ENCODE measurements at places on chromosomes 3 and 15.

DNA sequence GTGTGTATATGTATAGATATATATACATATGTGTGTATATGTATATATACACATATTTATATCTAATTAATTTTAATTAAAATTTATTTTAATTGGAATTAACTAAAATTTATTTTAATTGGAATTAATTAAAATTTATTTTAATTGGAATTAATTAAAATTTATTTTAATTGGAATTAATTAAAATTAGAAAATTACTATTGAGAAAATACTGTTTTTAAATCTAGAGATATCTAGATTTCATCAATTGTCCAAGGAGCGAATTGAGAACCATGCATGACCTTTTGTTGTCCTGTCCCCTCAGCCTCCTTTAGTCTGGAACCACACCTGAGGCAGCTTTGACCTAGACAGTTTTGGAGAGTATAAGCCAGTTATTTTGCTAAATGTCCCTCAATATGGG, 1.8 kb downstream of the MOBP start:
- DNase-seq, result no peak

DNA sequence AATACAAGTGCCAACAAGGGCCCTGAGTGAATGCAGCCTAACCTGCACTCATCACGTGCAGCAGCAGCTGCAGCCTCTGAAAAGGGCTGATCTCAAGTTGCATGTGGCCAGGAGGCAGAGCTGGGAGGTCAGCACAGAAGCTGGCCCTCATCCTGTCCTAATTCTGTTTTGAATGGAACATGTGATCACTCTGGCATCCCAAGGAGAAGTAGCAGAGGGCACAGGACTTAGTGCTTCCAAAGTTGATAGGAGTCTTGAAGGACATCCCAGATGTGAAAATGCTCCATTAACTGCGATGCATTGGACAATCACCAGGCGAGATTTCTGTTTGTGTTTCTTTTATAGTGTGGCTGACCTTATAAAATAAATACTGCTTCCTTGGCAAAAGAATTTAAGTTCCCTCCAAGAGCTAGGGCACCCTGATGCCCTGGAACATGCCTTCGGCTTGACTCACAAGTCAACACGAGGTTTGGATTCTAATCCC, 31.6 kb upstream of the STAG1 start:
- no peak for DNase-seq

GRCh38 chr3:47636225-47636624, 57.6 kb upstream of the CSPG5 start:
- no peak for DNase-seq

GRCh38 chr15:33149919-33150318, 44.6 kb downstream of the FMN1 start:
- DNase-seq, result no peak

DNA sequence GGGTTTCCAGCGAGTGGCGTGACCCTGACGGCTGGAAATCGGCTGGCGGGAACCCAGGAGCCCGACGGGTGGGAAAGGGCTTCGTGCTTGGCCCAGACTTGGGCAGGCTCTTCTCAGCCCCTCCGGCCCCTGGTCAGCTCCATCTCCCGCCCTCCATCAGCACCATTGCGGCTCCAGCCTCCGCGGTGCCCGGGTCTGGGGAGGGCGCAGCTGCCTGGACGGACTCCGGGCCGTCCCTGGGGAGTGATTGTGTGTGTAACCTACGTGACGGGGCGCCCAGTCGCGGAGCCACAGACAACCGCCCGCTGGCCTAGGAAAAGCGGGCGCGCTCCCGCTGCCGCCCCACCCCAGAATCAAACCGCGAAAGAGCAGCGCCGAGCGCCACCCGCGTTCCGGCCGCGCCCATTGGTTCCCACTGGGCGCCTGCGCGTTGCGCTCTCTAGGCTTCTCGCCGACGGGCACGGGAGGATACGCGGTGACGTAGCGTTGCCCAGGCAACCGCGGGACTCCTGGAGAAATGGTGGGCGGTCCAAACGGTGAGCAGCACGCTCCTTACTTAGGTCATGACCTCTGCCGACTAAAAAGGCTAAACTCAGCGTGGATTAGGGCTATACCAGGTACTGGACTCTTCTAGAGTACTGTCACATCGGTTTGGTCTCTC, at the start of gene CFAP20DC:
Gene CFAP20DC, minus strand, starts transcription at position 355 of the 661 bp plus-strand sequence. CDS start 394 bp downstream, outside the sequence.
- peak; percentile 98 for DNase-seq

GRCh38 chr15:61364871-61365270, 135.8 kb upstream of the RORA start:
- peak; percentile 92 for DNase-seq

- peak; percentile 58 for DNase-seq
These were observed 5.7 kb downstream of the PTH1R start for GRCh38 chr3:46883054-46883829.

GRCh38 chr3:141722081-141722480, 16.0 kb upstream of the RNF7 start:
- no peak for DNase-seq

DNA sequence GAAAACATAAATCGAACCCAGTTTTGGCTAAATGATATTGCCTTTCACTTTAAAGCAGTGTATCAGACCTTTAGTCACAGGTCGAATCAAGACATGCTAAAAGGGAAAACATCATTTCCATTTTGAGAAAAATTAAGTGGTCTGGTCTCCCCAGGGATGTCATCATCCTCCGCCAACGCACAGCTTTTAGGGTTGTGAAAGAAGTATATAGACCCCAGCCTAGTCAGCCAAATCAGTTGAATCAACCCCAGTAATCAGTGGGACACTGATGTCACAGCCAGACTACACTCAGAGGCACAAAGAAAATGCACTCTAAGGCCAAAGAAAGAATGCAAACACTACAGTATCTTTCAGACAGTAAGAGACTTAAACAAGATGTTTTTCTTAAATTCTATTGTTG, 187.4 kb downstream of the ZIC4 start:
- peak; percentile 1 for DNase-seq

- peak; percentile 90 for DNase-seq
These were observed 55.4 kb downstream of the EOMES start for GRCh38 chr3:27666708-27667107.

- no peak for DNase-seq
These were observed 195.8 kb downstream of the BBX start for GRCh38 chr3:107718547-107718946.

GRCh38 chr15:62559381-62559733, 394.3 kb upstream of the C2CD4B start:
- DNase-seq, result no peak

GRCh38 chr3:144235489-144235888, 263.9 kb downstream of the DIPK2A start:
- no peak for DNase-seq

GRCh38 chr3:30492322-30493192, 113.8 kb upstream of the TGFBR2 start:
- DNase-seq, result no peak

GRCh38 chr15:66802025-66803001, 100.3 kb downstream of the SMAD6 start:
- DNase-seq, result no peak

DNA sequence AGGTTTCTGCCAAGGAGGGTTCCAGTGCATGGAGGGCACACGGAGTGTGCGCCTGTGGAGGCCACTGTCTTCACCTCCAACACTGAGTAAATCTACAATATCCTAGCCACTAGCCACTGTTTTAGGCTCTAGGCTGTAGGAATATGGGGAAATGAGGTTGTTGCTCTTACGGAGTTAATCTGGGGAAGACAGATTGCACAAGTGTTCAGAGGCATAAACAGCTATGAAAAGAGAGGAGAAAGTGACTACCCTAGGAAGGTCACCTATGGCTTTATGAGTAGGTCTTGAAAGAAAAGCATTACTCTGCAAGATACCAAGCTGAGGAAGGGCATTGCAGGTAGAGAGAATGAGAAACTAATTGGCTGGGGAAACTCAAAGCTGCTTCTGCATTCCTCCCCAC, 85.7 kb downstream of the CYP19A1 start:
- no peak for DNase-seq

- DNase-seq, result peak; percentile 90
These were observed 16.2 kb downstream of the SLC6A6 start for GRCh38 chr3:14418296-14419250.

GRCh38 chr3:41508063-41508696, 308.9 kb downstream of the CTNNB1 start:
- DNase-seq, result peak; percentile 37

DNA sequence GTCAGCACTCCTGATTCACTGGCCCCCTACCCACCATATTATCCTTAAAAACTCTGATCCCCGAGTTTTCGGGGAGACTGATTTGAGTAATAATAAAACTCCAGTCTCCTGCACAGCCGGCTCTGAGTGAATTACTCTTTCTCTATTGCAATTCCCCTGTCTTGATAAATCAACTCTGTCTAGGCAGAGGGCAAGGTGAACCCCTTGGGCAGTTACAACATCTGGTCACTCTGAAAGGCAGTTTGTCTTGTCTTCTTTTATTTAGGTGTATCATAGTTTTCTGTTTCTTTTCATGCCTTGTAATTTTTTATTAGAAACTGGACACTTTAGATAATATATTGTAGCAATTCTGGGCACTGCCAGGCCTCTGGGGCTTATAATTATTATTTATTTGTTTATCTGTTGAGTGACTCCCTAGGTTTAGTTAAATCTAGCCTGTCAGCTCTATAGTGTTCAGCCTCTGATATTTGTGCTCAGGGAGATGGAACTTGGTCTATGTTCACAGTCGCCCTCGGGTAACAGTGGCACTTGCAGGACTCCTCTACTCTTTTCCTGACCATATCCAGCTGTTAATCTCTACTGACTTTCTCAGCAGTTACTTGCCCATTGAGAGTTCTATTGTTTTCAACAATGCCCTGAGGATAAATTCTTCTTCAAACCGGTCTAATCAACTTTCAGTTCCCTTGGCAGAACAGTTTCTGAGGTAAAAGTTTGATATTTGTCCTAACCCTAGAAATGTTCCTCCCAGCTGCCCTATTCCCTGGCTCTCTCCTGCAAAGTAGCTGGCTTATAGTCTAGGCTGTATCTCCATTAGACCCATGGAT, 15.5 kb upstream of the PLAAT1 start:
- peak; percentile 78 for DNase-seq

GRCh38 chr3:8509961-8510360, 8.3 kb downstream of the LMCD1 start:
- no peak for DNase-seq

DNA sequence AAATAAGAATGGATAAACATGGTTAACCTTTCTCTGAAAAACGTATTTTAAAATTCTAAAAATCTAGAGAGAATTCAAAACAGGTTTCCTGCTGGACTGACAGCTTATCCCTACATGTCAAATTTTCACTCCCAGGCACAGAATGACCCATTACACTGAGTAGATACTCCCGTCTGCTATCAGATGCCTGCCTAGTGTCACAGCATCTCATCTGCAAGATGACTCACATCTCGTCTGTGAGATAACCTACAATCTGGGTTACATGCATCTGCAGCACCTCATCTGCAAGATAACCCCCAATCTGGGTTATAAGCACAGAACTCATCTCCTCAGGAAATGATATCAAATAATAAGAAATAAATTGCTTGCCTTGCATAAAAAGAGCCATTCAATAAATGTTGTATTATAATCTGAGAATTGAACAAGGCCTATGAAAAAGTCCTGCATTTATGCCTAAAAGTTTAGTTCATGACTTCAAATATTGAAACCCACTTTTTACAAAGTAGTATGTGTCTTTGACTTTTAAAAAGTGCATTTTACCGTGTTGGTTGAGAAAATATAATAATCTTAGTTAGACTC, 188.3 kb upstream of the THBS1 start:
- peak; percentile 80 for DNase-seq

GRCh38 chr3:194129581-194130133, 6.3 kb upstream of the HES1 start:
- peak; percentile 78 for DNase-seq

GRCh38 chr15:55795031-55795430, 52.1 kb upstream of the PRTG start:
- no peak for DNase-seq

DNA sequence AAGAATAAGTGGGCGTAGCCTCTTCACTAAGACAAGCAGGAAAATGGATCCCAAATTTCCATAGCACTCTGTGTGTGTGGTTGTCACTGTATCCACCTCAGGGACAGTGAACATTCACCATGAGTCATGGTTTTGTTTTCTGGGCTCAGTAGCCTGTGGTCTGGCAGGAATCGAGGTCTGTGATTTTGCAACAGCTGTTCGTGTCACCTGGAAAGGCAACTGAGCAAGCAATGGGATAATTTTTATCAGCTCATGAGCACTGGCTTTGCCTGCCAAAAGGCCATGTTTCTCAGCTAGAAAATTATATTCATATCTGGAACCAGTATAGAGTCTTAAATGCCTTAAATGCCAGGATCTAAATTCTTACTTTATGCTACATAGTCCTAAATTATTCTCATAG, 60.9 kb downstream of the STRIT1 start:
- peak; percentile 21 for DNase-seq

- DNase-seq, result no peak
These were observed 32.1 kb downstream of the FAM174B start for GRCh38 chr15:92623435-92623834.

GRCh38 chr3:10281951-10282350, 10.8 kb downstream of the GHRL start:
- DNase-seq, result no peak

- no peak for DNase-seq
These were observed 1530.3 kb downstream of the SI start for GRCh38 chr3:163548015-163548414.

- no peak for DNase-seq
These were observed 1.2 kb upstream of the ANP32A start for GRCh38 chr15:68821841-68822381.

DNA sequence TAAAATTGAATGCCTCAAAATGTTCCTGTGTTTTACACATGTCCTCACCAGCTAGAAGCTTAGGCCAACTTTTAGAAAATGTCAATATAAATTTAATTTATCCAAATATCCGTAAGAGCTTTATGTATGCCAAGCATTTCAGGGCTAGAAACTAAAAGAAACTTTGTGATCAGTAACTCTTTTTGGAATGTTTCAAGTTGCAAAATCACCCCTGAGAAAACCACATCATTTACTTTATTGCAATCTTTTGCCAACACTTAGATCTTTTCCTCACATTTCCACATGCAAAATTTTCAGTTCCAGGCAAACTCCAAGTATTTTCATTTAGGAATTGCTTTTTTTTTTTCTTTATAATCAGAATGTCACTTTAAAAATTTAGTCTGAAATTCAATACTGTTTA, 20.1 kb upstream of the IGF1R start:
- no peak for DNase-seq

DNA sequence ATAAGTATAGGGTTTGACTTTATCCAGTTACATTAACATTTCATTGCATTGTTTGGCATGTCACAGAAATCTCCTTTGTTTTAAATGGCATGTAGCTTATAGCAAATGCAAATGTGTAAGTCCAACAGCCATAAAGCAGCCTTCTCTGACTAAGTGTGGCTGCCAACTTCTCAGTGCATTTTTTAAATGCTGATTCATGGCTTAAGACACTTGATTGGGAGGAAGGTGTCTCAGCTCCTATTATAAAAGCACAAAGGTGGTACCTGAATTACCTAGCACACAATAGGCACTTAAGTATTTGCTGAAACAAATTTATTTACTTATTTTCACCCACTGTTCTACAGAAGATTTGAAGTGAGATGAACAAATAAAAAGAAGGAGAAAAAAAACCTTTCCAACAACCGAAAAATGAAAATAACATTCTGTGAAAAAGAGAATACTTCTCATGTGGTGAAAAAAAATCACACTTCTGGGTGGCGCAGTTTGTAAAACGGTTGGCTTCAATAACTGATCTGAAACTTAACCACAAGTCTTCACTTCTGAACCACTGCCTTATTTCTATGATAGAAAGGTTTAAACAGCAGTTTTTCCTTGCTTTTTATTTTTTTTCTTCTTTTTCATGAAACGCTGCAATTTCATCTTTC, 105.5 kb upstream of the ICE2 start:
- DNase-seq, result peak; percentile 46

- no peak for DNase-seq
These were observed 2.7 kb downstream of the KLHL40 start for GRCh38 chr3:42688016-42688415.
